ENCODE measurements at places on chromosomes 2 and 18.

GRCh38 chr2:2523461-2524347 lies 192.6 kb upstream of the MYT1L start:
- no peak for DNase-seq

DNA sequence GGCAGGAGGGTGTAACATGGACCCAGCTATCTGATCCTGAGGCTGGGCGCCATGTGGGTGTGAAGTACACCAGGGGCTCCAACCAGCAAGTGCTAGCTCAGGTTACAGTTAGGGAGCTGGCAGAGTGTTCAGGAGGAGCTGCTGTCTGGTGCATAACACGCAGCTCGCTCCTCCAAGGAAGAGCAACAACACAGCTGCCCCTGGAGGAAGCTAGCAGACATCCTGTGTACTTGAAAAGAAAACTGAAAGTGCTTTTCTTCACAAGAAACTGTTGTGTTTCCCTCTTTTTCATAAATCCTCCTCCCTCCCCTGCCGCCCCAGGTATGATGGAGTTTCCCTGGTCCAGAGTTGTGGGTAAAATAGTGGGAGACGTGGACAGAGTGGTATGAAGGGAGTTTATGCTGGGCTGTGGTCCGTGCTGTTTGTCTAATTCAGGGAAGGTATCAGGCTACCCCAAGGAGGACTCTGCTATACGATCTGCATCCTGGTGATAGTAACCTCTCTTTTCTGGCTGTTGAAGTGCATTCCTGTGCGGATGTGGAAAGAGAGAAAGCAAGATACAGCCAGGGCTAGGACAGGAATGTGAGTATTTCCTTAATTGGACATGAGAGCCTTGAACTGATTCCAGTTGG lies 6.1 kb upstream of the LBH start:
- peak; percentile 46 for DNase-seq

GRCh38 chr2:192162392-192163042 lies 32.2 kb downstream of the TMEFF2 start:
- peak; percentile 67 for DNase-seq

DNA sequence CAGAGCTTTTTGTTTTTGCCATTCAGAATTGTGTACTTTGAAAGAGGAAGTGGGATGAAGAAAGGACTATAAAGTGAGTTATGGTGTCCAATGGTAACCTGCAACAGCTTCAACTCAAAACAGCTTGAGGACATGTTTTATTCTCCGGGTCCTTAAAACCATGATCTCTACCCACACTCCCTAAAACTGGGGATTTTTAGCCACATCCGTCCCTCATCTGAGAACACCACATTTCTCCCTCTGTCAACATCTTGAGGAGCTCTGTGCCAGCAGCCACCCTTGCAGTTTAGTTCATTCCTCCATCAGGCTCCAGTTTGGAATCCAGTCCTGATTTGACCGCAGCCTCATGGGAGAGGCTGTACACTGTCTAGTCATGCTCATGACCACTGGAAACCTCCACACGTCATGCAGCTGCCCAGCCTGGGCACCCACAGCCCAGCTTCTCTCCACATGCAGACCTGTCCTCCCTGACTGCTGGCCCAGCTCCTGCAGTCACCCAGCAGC lies 62.6 kb downstream of the C18orf63 start:
- DNase-seq: no peak

DNA sequence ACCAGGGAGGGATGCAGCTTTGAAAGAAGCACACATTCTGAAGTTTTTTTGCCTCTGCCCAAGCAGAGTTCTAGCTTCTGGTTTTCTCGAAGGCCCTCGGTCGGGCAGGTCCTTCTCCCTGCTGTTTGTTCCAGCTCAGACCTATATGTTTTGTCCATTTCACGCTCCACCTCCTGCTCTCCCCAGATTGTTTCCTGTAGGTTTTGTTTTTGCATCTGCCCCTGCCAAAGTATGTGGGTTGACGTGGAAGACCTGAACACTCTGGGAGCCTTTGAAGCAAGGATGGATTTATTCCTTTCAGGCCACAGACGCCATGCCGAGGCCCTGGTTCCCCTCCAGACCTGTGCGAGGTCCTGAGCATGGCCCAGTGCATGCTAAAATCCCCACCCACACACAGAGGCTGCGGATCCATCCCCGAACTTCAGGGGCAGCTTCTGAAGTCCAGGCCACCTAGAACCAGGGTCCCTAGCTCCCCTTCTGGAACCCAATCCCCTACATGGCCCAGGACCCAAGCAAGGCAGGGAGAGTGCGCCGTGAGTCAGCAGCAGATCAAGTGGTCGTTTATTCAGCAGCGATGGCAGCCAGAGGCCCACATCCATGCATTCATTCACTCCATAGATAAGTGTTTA lies 205.4 kb downstream of the KLHL29 start:
- no peak for DNase-seq

GRCh38 chr18:59899298-59900221 lies at the start of gene PMAIP1:
Gene PMAIP1 (plus strand): TSS chr18:59899996. CDS start chr18:59900178, 182 bp downstream.
- peak; percentile 92 for DNase-seq

- no peak for DNase-seq
These were observed 26.4 kb upstream of the TFPI start for GRCh38 chr2:187580462-187581124.

DNA sequence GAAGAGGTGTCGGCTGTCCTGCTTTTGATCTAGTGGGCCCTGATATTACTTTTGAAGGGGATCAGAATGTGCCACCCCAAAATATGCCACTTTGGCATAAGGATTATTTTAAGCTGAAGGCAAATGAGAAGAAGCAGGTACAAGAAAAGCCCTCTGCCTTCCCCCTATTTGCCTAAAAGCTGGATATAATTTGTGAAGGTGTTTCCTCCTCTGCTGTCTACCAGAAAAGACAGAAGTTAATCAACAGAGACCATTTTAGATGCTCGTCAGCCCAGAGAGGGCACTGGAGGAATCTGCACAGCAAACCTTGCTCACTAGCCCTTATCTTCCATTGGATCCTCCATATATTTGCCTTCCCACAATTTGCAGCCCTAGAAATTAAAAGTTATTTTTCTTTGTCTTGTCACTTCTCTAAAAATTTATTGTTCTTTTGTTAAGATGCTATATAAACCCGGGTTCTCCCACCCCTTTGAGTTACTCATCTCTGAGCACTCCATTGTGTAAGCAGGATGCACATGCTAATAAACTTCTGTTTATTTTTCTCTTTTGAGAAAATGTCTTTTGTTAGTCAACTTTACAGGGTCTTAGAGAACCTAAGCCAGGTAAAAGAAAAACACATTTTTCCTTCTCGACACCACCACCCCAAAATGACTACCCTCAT lies 163.2 kb upstream of the SLC1A4 start:
- no peak for DNase-seq

GRCh38 chr18:8703781-8704301 lies 1.5 kb upstream of the MTCL1 start:
- DNase-seq: no peak

DNA sequence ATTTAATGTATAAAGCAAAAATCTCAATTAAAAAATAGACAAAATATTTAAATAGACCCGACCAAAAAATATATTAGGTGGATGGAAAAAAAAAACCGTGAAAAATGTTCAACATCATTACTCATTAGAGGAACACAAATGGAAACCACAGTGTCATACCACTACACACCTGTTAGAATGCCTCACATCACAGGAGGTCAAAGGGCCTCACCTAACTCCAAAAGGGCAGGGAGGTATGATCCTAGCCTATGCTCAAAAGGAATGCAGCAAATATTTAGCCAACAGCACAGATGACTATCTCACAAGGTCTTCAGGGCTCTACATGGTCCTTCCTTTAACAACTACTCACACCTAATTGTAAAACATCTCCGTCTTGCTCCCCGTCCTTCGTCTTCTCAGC lies 185.5 kb upstream of the SETBP1 start:
- DNase-seq: no peak

DNA sequence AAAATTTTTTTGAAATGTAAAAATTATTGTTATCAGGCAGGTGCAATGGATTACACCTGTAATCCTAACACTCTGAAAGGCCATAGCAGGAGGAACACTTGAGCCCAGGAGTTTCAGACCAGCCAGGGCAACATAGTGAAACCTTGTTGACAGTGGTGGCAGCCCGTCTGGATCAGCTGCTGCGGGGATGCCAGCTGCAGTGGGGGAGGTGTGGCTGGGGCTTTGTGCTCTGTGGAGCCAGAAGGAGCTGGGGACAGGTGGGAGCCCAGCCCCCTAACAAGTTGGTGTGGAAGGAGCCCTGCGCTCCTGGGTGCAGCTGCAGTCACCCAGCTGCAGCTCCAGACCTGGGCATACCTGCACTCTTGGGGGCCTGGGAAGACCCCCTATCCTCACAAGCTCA lies 182.4 kb upstream of the MC4R start:
- no peak for DNase-seq

DNA sequence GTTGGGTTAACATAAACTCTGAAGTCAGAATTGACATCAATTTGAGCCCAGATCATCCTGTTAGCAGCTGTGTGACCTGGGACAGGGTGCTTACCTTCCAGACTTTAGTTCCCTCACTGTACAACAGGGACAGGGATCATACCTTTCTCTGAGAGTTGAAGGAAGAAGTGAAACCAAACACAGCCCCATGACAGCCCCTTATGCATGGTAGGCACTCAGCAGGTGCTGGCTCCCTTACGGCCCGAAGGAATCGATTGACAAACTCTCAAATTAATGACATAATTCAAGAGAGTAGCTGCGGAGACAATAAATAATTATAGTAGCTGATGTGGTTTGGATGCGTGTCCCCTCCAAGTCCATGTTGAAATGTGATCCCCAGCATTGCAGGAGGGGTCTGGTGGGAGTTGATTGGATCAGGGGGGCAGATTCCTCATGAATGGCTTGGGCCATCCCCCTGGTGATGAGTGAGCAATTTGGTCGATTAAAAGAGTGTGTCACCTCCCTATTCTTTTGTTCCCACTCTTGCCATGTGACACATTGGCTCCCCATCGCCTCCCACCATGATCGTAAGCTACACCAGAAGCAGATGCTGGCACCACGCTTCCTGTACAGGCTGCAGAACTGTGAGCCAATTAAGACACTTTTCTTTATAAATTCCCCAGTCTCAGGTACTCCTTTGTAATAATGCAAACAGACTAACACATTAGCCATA lies 72.4 kb downstream of the ODC1 start:
- no peak for DNase-seq

DNA sequence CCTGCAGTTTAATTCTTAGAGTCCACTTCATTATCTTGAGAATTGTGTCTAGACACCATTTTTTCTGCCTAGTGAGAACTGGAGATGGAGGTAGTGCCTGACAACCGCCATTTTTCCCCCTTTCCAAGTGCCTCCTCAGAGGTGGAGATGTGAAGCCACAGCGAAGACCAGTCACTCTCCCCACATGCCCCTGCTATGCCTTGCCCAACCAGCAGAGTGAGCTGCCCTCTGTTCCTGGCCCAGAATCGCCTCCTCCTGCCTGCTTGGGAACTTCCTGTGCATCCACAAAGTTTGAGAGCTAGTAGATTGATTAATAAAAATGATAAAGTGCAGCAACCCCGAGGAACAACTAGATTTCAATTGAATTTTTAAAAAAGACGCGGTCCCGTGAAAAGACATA lies 123.3 kb downstream of the CLIP4 start:
- no peak for DNase-seq

Data from GM04504 (cell line).